ENCODE measurements at places on chromosomes 7 and 10.

DNA sequence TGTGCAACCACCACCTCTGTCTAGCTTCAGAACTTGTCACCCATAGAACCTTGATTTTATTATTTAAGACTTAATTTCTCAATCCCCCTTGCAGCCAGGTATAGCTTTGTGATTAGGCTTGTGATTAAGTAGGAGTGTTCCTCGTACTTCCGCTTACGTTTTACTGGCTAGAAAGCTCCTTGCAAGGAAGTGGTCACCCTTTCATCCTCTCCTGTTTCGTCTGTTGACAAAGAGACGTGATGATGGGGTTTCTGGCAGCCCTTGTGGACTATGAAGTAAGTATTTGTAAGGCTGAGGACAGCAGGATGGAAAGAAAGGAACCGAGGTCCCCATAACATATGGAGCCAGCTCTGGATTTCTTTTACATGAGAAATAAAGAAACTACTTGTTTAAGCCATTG is 86.5 kb upstream of the KDM7A start:
- no peak for DNase-seq

GRCh38 chr10:96857301-96858012 is 25.4 kb downstream of the LCOR start:
- no peak for DNase-seq

DNA sequence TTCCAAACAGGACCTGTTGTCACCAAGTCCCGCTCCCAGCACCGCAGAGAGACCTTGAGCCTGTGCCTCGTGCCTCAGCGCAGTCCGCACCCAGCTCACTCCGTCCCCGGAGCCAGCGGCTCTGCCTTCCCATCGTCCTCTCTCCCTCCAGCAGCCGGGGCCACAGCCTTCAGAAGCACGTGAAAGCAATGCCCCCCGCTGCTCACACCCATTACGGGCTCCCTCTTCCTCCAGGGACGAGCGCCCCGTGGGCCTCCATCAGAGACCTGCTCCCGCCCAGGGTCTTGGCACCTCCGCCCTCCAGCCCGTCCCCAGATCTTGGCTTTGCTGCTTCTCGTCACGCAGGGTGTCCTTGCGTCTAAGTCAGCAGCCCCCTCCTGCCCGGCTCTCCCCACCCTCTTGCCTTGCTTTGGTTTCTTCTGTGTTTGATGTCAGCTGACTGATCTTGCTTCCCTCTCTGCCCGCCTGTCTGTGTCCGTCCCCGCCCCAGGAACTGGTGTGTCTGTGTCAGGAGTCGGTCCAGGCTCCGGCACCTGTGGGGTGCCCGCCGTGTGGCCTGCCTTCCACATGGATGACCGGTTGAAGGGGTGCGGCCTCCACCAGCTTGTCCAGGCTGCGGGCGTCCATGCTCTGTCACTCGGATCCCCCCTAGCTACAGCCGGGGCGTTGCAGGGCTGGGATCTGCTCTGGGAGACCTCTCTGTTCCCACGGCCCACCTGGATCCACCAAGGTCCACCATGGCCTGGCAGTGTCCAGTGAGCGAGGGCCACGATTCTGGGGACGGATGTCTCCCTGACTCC is 61.9 kb downstream of the FOXL3 start:
- DNase-seq: no peak

DNA sequence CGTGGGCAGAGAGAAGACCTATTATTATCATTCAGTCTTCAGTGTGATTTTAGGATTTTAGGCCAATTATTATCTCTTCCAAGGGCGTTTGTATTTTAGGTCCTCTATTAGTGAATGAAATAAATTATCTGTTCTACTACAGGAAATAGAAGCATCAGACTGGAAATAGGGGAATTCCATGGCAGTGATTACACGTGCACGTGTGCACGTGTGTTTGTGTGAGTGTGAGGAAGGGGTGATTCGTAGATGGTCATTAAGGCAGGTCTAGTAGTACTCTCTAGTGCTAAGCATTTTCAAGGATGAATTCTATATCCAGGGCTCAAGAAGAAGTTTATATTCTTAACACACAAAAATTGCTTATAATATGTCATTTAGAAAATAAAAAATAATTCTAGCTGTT is 623.2 kb downstream of the GATA3 start:
- no peak for DNase-seq

GRCh38 chr10:112614586-112614985 is 167.6 kb downstream of the VTI1A start:
- DNase-seq: no peak
